ENCODE measurements at places on chromosomes 2 and 18. TPM values are rescaled to one million over a fixed set of nuclear protein-coding genes. Genes with fewer than 3 reads are reported as not detected.

DNA sequence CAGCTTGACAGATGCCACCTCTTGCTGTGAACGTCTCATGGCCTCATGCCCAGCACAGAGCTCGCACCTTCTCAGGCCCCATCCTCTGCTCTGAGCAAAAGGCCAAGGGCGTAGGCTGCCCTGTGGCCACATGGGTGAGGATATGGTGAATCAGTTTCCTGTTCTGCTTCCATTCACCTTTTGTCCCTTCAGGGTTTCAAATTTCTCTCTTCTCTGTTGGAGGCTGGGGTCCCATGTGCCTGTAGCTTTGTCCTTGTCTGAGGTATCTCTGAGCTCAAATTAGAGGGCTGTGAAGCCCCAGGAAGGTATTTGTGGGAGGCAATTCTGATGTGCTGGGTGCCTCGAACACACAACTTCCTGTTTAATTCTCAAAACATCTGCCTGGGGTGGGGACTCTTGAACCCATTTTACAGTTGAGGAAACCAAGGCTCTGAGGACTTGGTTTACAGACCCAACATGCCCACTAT, 29.0 kb downstream of the ZAP70 start:
- peak; percentile 66 for DNase-seq

The TMX3 gene
- total RNA-seq: 44.0 TPM

The NR4A2 gene
- total RNA-seq: 9.7 TPM

DNA sequence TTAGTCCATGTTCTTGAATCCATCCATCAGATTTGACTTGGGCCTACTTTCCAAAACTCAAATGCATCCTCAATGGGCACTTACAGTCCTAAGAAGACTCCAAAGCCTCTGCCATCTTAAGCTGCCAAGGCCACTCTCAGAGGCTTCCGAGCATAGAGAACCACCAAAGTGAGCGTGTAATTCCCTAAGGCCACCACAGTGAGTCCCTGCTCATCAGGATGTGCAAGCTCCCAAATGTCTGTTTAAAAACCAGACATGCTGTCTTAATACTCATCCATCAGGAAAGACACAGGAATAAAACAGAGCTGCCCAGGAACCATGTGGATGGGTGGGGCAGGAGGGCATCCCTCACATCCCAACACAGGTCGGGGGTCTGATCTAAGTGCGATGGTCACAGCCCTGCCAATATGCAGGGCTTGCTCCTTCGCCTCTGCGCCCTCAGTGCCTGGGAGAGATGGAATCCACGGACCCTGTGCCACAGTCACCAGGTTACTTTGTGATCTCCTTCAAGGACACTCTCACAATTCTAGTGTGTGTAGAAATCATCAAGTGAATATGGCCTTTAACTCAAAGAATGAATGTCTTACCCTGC, 80.4 kb downstream of the POLR1A start:
- DNase-seq: no peak

The PLCD4 gene
- total RNA-seq: 0.36 TPM

- peak; percentile 44 for DNase-seq
Observed at GRCh38 chr2:128465246-128466170, 146.8 kb upstream of the HS6ST1 start.

- DNase-seq: peak; percentile 54
Observed at GRCh38 chr2:70959851-70960832, 18.3 kb upstream of the ANKRD53 start.

GRCh38 chr2:121386707-121387106, 101.7 kb upstream of the TFCP2L1 start:
- DNase-seq: no peak

Data from activated naive CD4-positive, alpha-beta T cell treated with anti-CD3 and anti-CD28 coated beads, Interleukin-2, amount 50 U/mL, for 72 hours (primary cell).